ENCODE measurements at places on chromosomes 16 and 17.

DNA sequence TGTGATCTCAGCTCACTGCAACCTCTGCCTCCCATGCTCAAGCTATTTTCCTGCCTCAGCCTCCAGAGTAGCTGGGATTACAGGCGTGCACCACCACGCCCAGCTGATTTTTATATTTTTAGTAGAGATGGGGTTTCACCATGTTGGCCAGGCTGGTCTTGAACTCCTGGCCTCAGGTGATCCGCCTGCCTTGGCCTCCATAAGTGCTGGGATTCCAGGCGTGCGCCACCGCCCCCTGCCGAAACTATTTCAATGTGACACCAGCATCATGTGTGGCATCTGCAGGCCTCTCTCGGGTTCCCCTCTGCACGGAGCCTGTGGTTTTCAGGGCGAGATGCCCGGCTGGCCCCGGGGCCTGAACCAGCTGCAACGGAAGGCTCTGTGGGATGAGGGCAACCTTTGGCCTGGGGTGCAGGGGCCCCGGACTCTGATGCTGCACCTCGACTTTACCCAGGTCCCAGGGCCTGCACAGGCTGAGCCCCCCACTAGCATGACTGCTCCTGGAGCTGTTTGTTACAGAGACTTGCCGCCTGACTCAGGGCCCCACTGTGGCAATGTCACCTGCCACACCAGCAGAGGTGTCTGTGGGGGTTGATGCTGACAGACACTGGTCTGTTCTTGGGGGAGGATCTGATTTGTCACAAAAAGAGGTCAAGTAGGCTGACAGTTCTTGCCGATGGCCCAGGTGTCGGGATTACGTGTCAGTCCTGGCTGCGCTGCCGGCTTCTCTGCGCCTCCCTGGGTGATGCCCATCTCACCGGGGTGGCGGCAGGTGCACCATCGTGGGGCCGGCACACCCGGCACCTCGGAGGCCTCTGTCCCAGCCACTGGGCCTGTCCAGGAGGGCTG lies 8.6 kb upstream of the TEX19 start:
- DNase-seq, result no peak

- DNase-seq, result no peak
Observed at GRCh38 chr17:27546624-27547300, 84.2 kb upstream of the LGALS9 start.

- no peak for DNase-seq
Observed at GRCh38 chr17:49527927-49528651, 33.0 kb downstream of the NGFR start.

DNA sequence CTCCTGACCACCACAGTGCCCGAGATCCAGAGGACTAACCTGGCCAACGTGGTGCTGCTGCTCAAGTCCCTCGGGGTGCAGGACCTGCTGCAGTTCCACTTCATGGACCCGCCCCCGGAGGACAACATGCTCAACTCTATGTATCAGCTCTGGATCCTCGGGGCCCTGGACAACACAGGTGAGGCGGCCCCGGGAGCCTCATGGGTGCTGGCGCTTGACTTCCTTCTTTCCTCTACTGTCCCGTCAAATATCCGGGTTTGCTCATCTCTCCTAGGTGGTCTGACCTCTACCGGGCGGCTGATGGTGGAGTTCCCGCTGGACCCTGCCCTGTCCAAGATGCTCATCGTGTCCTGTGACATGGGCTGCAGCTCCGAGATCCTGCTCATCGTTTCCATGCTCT lies 13.7 kb downstream of the DHX38 start:
- DNase-seq, result no peak

DNA sequence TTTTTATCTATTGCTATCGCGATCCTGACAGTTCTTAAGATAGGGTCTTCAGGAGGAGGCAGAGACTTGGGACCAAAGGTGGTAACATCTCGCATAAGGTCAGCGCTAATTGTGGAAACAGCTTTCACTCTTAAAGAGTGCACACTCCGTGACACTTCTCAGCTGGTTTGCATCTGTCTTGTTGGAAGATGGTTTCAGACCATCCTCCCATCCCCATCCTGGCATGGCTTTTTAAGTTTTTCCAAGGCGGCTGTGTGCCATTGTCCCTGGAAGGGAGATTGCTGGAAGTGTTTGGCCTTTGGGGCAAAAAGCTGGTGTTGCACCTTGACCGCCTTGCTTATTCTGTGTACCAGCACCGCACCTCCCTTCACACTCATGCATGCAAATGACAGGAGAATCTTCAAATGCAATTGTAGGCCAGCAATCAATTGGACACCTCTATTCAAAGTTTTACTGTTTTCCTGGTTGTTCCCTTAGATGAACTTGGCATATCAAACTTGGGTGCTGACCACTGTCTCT lies 1.5 kb downstream of the SOCS7 start:
- DNase-seq, result no peak

GRCh38 chr17:18859256-18859655 lies 1.3 kb downstream of the PRPSAP2 start:
- peak; percentile 58 for DNase-seq

DNA sequence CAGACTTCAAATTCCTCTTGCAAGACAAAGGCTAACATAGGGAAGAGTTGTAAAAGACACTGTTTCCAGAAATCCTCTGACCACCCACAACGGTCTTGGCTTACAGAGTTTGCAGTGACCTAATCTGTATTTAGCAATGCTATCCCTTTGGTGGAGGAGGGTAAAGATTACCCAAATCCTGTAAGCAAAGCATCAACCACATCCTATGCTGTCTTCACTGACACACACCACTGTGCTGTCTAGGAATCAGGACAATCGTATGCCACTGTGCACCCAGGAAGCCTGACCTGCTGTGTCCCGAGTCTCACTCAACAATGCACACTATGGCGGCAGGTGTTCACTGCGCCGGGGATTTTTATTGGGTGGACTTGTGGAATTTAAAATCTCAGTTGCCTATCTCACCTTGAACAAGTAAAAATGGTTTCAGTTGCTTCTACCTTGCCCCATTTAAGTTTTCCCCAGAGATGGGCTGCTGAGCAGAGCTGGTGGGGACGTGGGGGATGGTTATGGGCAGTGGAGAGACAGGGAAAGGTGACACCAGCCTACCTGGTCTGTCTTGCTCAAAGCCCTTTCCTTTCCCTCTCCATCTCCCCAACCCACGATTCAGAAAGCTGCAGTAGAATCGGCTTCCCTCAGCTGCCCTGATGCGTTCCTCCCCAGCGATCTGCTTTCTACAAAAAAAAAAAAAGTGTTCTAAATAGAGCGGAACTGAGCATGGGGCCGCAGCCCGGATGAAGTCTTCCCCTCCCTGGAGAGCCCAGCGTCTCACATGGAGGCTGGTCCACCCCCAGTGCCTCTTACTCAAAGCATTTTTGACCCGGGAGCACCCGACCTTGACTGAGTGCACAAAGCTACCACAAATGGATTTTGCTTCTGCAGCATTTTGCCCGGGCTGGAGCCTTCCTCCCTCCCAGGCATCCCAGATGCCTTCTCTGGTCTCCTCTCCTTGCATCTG lies 271.5 kb downstream of the SOX9 start:
- DNase-seq, result peak; percentile 57

DNA sequence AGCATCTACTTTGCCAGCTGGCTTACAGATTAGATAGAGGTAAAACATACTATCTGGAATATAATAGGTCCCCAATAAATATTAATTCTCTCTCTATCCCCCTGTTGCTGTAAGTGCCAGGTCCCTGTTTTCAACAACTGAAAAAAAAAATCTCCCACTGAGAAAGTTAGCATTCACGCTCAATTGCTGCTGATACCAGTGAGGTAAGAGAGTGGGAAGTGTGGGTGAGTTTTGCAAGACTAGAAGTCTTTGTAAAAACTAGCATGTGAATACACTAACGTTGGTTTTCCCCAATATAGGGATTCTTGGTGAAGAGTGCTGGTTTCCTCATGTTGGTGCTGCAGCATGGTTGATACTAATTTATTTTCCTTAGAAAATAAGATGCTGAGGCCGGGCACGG lies 11.7 kb upstream of the TAOK1 start:
- no peak for DNase-seq

- no peak for DNase-seq
Observed at GRCh38 chr16:73058221-73058615, 10.3 kb upstream of the ZFHX3 start.

DNA sequence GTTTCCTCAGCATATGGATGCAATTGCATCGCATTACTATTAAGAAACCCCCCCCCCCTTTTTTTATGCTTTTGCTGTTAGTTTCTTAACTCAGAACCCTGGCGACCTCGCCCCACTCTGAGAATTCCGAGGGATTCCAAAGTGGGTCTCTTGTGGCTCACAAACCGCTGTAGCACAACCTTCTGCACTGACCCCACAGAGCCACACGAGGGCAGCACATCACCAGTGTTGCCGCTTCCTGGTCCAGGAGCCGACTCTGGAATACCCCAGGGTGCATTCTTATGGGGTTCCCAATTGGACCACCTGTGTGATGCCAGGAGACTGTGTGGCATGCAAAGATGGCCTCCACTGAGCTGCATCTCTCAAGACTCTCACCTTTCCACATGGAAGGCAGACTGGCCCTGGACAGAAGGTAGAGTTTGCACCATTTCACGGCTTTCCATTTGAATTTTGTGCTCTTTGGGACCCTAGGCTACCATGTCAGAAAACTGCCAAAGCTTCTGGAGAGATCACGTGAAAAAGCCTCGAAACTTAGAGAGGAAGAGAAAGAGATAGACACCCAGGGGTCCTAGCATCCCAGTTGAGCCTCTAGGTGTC lies 432.7 kb upstream of the ASIC2 start:
- DNase-seq, result peak; percentile 17

DNA sequence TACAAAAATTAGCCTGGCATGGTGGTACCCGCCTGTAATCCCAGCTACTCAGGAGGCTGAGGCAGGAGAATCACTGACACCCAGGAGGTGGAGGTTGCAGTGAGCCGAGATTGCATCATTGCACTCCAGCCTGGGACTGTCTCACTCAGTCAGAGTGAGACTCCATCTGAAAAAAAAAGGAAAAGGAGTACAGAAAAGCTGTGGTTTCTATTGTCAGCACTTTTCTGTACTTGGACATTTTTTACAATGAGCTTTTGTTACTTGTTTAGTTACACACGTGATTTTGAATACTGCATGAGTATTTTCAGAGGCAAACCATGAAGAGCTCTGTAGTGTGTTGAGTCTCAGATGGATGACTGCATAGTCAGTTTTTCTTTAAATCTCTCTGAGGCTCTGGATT lies 26.3 kb downstream of the ZC3H18 start:
- no peak for DNase-seq

DNA sequence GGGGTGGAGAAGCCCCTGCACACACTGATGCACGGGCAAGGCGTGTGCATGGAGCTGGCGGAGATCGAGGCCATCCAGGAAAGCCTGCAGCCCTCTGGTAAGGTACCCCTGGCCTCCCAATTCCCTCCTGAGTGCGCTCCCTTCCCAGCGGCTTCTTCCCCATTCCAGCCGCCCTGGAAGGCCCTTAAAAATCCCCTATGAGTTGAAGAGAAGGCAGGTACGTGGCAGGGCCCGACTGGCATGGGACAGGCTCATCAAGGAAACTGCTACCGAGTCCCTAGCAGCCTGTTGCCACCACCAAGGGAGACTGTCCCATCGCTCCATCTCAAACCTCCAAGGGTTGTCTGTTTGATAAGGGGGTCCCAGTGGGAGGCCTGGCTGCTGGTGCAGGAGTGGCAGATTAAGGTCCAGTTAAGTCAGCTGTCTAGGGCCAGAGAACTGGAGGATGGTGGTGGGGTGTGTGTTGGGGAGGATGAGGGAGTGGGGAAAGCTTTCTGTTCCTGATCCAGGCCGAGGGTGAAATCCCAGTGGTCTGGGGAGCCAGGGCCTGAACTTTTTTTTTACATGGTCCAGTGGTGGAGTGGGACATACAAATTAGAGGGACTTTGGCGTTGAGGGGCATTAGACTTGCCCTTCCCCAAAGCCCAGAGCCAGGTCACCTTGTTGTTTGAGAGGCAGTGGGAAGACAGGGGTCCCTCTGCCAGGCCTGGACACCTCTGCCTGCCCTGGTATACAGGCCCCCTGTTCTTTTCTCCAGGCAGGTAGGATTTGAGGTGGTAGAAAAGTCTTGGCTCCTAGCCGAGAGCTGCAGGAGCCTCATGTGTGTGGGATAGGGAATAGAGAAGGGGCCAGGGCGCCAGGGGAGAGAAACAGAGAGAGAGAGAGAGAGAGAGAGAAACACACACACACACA lies 994 bp downstream of the IGFBP4 start:
- DNase-seq, result no peak

DNA sequence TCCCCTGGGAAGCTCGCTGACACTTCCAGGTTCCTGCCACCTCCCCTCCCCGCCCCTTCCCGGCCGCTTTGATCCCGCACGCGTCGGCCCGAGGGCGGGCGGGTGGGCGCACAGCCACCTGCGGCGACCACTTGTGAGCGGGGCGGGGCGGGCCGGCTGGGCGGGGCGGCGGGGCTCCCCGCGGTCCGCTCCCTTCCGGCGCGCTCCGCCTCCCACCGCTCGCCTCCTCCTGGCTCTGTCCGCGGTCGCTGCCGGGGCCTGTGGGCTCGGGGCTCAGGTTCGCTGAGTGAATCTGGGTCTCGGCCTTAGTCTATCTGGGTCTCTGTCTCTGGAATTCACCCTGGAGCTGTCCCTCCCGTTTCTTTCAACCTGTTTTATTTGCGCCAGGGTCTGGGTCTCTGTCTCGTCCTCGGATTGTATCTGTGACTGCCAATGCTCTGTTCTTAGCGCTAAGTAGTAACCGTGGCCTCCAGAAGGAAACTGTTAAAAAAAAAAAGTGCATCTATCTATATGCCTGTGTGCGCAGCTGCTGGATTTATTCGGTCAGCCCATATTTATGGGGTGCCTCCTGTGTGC lies 2.7 kb upstream of the HES7 start:
- DNase-seq, result no peak

GRCh38 chr17:80377798-80378197 lies 37.2 kb upstream of the ENDOV start:
- no peak for DNase-seq

- peak; percentile 68 for DNase-seq
Observed at GRCh38 chr16:2023092-2024031, 3.3 kb upstream of the NHERF2 start.

DNA sequence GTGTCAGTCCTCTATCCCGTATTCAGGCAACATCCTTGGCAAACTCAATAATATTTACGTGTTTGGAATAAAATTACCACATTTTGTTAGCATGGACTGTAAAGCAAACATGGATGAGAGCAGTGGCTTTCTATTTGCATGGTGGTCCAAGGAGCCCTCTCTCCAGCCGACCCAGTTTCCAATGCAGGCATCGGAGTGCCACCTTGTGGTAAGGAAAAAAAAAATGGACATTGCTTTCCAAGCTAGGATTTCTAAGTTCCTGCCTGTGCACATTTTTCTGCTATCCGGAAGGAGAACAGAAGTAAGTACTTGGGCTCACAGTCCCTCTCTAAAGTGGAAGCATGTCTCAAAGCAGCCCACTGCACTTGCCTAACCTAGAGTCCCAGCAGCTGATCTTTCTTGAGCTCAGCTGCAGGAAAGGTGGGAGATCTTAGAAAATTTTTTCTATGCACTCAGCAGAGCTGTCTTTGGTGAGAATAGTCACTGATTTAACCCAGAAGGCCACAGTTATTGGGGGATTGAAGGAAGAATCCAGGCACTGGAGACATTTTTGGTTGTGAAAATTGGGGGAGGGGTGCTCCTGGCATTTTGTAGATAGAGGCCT lies 46.0 kb upstream of the ERCC4 start:
- no peak for DNase-seq

DNA sequence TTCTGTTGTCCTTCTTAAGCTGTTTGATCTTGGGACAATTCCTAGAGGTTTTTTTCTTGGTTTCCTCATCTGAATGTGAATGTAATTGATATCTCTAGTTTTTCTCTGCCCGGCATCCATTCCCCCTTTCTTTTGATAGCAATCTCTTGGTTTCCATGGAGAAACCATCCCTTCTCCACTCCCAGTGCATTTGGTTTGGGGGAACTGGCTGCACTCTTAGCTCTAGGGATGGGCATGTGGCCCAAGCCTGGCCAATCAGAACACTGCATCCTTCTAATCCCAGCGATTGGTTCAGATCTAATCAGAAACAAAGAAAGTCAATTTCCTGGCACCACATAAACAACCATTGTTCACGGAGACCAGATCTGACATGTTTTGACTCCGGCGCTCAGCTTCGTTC lies 45.1 kb downstream of the IRX3 start:
- no peak for DNase-seq

Data from brain microvascular endothelial cell (primary cell).